ENCODE measurements at places on chromosomes 4 and X.

- no peak for DNase-seq
These were observed 1028.4 kb upstream of the INTU start for GRCh38 chr4:126604268-126604867.

GRCh38 chr4:180622254-180622653 lies 1620.9 kb upstream of the TENM3 start:
- no peak for DNase-seq

GRCh38 chr4:101439926-101440325 lies 92.6 kb upstream of the PPP3CA start:
- no peak for DNase-seq

GRCh38 chrX:116413273-116413672 lies 23.1 kb upstream of the SLC6A14 start:
- no peak for DNase-seq

DNA sequence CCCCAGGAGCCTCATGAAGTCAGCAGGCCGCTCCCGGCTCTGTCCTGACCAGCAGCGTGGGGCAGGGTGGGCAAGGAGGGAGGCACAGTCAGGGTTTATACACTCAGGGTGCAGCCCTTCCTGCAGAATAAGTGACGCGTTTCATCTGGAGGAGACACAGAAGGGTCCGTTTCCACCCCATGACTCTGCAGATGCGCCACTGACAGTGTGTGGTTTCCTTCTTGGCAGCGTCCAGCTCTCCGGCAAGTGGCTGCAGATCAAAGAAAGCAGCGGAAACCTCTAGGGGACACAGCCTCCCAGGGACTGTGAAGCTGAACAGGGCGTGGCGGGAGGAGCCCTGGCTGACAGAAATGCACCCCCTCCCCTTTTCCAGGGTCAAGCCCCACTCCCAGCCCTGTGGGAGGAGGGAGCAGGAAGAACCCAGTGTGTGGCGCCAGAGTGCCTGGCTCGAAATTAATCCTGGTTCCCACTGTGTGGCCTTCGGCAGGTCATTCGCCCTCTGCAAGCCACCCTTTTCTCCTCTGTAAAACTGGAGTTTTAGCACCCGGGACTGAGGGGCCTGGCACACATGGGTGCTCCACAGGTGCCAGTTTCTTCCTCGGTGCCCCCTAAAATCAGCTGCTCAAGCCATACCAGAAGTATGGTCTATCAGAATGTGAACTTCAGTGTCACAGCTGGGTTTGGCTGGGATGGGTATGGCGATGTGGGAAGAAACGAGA lies 17.3 kb upstream of the TBC1D14 start:
- no peak for DNase-seq

- DNase-seq, result no peak
These were observed 334.0 kb downstream of the PCDH19 start for GRCh38 chrX:100076031-100076430.

DNA sequence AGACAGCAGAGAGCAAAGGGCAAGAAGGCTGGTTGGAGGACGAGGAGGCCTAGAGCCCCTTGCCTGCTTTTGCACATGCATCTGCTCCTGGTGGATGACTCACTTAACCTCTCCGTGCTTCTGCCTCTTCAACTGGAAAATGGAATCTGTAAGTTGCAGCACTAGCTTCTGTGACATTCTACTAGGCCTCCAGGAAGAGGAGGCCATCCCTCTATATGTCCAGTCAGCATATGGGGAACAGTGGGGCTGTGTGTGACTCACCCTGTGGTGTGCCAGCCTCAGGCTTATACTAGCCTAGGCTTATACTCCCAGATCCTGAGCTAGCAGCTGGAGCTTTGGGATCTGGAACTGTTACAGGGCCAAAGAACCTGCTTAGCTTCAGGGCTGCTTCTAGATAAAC lies 36.0 kb downstream of the RTL9 start:
- DNase-seq, result no peak

DNA sequence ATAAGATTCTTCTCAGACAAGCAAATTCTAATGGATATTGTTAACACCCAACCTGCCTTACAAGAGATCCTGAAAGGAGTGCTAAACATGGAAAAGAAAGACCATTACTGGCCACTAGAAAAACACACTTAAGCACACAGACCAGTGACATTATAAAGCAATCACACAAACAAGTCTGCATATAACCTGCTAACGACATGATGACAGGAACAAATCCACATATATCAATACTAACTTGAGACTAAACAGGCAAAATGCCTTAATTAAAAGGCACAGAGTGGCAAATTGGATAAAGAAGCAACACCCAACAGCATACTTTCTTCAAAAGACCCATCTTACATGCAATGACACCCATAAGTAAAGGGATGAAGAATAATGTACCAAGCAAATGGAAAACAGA lies 100.5 kb upstream of the PCDH18 start:
- DNase-seq, result no peak

GRCh38 chr4:96955226-96955625 lies 1115.3 kb downstream of the PDHA2 start:
- DNase-seq, result no peak

DNA sequence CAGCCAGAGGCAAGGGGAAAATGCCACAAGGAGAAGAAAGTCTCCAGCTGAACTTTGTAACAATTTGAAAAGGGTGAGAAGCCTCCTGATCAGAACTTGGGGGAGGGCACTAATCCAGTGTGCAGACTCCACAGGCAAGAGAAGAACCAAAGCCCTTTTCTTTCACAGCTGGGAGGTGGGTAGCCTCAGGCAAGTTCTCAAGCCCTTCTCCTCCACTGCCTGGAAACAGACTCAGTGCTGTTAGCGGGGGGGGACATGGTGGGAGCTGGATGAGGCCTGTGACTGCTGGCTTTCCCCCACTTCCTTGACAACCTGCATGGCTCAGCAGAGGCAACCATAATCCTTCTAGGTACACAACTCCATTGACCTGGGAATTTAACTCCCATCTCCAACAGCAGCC lies 92.5 kb downstream of the LHFPL1 start:
- DNase-seq, result no peak

GRCh38 chrX:118562582-118563164 lies 67.1 kb downstream of the DOCK11 start:
- no peak for DNase-seq

DNA sequence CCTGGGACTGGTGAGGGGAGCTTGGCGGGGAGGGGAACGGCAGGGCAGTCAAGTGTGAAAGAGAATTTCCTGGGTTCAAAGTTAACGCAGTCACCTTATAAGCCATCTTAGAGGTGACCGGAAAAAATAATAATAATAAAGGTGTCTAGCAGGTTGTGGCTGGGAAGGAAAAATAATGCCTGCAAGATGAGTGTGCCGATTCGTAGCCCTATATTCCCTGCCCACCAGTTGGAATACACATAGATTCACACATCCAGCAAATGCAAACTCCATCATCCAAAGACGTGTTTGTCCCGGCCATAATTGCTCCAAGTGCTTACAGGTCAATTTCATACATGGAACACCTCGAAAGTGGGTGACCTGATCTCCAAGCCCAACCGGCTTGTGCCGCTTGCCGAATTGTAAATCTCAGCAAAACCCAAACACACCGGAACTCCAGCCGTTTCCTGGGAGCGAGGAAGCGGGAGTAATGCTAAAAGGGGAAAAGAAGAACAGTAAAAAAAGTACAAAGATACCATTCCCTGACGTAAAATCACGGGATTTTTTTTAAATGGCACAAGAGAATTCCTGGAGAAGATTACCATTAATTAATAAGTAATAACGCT lies 1.3 kb upstream of the FAT1 start:
- peak; percentile 5 for DNase-seq

GRCh38 chrX:80285131-80285773 lies 135.0 kb upstream of the TENT5D start:
- no peak for DNase-seq

DNA sequence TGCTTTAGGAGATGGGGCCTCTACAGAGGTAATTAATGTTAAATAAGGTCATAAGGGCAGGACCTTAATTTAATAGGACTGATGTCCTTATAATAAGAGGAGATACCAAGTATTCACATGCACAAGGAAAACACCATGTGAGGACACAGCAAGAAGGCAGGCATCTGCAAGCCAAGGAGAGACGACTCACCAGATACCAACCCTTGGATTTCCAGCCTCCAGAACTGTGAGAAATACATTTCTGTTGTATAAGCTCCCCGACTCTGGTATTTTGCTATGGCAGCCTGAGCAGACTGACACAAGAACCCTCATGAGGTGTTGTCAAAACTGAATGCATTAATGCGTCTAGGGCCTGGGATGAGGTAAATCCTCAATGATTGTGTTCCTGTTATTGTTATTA lies 56.2 kb upstream of the MAPK10 start:
- no peak for DNase-seq

- DNase-seq, result no peak
These were observed 73.3 kb downstream of the PSAPL1 start for GRCh38 chr4:7361280-7361895.

- DNase-seq, result no peak
These were observed 161.3 kb upstream of the PCDH18 start for GRCh38 chr4:137693641-137694040.

GRCh38 chr4:84767168-84767567 lies 184.2 kb downstream of the CDS1 start:
- DNase-seq, result no peak

DNA sequence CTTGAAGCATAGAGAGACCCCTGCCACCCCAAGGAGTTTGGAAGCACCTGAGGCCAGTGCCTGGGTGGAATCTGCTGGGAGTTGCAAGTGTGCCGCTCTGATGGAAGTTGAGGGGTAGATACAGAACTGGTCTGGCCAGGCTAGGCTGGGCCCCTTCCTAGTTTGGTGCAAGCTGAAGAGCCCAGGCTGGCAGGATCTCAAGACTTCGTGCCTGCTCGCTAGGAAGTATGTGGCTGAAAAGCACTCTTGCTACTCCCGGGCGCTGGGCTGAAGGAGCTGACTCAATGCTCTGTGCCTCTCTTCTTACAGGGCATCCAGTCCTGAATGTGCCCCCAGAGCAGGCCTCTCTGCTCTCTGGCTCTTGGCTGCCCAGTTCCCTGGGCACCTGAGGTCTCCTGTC lies 51.7 kb upstream of the PJA1 start:
- no peak for DNase-seq

DNA sequence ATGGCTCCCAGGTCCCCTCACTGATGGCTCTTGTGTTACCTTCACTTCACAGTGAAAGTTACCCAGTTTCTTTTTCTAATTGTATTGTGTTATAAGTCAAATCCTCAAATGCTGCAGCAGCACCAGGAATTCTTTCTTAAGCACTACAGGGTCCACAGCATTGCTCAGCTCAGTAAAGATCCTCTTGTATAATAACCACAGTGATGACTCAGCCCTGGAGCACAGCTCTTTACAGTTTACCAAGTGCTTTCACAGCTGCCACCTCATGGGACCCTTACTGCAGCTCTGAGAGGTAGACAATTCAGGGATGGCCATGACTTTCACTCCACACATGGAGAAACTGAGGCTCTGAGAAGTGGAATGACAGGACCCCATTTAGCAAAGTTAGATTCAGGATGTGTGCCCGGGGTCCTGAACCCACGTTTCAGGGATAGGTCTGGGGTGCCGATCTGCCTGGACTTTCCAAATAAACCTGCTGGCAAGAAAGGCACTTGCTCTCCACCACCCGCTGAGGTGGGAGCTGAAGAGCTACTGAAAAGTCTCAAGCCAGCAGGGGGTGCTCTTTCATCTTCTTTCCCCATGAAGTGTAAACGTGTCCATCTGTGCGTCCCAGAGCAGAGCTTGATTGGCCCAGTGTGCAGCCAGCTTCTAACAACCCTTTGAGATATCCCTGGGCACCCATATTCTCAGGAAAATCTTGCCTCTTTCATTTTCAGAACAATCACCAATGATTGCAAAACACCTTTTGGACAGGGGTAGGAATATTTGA lies 35.7 kb upstream of the GABRQ start:
- no peak for DNase-seq

DNA sequence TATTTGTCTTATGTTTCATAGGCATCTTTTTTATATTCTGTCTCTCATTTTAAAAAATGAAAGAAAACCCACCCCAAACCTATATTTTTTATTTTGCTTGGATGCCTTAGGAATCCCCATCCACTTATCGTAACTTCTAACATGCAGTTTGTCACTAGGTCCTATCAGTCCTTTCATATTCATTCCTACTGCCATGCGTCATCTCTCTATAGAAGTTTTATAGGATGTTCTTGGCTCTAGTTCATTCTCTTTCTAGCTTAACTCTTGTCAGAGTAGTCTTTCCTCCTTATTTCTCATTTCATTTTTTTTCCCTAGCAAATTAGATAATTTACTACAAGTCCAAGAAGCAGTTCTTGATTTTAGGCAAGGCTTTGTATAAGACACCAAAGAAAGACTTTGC lies 92.7 kb downstream of the LARP1B start:
- no peak for DNase-seq

- no peak for DNase-seq
These were observed 78.2 kb downstream of the SPRY1 start for GRCh38 chr4:123474817-123475216.

GRCh38 chr4:39763714-39764572 lies 66.0 kb downstream of the UBE2K start:
- DNase-seq, result no peak

DNA sequence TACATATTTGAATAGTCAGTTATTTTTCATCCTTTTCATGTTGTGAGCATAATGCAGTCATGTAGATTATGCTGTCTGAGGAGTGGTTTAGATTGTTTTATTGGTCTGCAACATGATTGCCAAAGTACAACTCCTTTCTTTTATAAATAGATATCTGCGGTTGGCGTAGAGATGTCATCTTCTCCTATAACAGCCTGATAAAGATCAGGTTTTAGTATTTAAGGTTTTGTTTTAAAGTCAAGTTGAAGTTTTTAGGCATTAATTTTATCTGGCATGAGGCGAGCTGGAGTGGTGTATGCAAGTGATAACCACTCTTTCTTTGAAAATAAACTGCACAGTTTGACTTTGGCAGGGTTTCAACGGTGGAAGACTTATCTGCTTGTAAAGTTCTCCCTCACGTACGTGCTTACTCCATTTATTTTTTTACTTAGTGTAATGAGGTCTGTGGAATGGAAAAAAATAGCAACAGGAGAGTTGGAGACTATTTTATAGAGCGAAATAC lies 126.3 kb downstream of the FBXO8 start:
- DNase-seq, result no peak

DNA sequence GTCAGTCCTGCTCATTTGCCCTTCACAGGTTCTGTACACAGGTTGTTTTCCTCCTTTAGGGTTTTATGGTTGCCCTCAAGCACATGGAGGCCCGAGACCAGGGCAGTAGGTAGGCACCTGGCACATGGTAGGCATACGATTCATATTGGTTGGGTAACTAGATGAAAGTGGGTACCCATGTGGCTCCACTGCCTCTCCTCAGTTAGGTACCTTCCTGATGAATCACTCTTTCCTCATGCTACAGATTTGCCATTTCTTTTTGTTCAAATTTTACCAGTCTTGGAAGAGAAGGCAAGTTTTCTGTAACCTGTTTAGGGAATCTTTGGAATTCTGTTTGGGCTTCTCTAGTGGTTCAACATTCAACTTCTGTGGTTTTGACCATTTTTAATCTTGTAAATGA lies 121.3 kb downstream of the FHIP1A start:
- no peak for DNase-seq

All from cortex of kidney (tissue), 1 donor.